ENCODE measurements at places on chromosomes 1 and 21.
A peak's percentile ranks its signal among the peaks of the same experiment; 100 is the strongest.

GRCh38 chr1:221740993-221741702 is 741 bp downstream of the DUSP10 start:
- peak; percentile 58 for DNase-seq

GRCh38 chr1:214289574-214290272 is 8.8 kb downstream of the SMYD2 start:
- DNase-seq, result no peak

DNA sequence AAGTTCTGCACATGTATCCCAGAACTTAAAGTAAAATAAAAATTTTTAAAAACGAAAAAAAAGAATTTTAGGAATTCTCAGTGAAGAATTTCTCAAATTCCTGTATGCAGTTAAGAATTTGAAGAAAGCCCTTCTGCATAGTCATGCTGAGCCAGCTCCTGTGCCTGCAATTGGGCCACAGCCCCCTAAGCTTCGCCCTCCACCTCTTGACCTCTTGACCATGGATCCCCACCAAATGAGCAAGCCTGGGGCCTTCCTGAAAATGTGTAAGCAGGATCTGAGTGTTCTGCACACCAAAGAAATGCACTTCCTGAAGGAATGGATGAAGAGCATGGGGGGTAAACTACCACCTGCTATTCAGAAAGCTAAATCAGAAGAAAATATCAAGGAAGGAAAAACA is 52.0 kb downstream of the NBPF6 start:
- peak; percentile 13 for DNase-seq

GRCh38 chr1:74415935-74416334 is 96.5 kb downstream of the LRRC53 start:
- DNase-seq, result no peak

GRCh38 chr1:100642826-100643225 is 76.7 kb upstream of the VCAM1 start:
- DNase-seq, result no peak

DNA sequence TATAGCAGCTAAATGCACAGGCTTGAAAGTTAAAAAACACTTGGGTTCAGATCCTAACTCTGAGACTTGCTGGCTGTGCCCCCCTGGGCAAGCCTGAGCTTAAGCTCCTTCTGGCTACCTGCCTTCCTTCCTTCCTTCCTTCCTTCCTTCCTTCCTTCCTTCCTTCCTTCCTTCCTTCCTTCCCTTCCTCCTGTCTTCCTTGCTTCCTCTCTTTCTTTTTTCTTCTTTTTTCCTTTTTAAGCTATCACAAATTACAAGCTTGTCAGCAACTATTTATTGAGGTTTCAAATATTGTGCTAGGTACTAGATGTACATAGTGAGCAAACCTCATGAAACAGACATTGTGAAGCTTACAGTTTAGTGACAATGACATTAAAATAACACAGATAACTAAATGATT is 15.1 kb downstream of the SGIP1 start:
- DNase-seq, result no peak

DNA sequence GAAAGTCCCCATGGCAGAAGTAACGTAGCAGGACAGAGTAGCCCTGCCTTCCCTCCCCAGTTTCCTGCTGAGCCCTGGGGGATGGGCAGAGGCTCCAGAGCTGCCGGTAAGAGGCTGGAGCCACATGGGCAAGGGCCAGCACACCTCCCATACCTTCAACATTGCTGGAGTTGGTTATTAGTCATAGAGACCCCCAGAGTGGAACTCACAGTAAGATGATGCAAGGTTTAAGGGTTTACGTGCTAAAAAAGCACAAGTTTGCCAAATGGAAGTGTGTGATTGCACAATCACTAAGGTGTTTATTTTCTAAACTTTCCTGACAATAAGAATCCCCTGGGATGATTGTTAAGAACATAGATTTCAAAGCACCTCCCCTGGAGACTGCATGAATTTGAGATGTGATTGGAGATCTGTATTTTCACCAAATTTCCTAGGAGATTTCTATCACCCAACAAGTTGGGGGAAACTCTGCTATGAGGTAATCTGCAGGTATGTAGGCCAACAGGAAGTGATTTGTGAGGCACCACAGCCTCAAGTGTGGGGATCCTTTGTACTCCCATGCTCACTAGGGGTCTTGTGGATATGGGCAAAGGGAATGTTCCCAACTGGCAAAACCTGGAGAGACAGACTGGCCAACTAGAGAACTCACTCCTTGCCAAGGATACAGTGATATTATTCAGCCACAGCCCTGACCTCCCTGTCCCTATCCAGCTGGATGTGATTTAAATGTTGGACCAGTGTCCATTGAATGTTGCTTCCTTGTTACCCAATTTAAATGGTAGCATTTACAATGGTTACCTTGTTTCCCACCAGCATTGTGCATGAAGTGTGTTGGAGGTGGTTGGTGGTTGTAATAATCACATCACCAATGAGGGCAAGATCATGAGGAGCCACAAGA is 37.1 kb upstream of the CSF1 start:
- no peak for DNase-seq

DNA sequence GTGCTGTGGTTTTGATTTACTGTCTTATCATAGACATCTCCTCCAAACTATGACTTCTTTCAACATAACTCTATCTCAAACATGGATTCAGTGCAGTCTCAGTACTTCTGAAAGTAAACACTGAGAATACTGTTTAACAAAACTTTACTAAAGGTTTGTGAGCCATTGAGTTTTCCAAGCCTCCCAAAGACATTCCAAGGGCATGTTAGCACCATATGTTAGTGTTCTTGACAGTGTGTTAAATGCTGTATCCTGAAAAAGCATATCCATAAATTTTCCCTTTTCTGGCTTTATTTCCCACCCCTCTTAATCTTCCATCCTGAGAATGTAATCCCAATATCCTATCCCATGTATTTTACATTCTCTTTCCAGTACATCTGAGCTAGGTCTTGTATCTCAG is 446.8 kb upstream of the CXADR start:
- DNase-seq, result no peak

All from GM03348 (cell line).